ENCODE measurements at places on chromosomes 4 and X. TPM values are rescaled to one million over a fixed set of nuclear protein-coding genes. Genes with fewer than 3 reads are reported as not detected.

GRCh38 chr4:13516315-13516860, 27.9 kb downstream of the NKX3-2 start:
- DNase-seq: no peak

DNA sequence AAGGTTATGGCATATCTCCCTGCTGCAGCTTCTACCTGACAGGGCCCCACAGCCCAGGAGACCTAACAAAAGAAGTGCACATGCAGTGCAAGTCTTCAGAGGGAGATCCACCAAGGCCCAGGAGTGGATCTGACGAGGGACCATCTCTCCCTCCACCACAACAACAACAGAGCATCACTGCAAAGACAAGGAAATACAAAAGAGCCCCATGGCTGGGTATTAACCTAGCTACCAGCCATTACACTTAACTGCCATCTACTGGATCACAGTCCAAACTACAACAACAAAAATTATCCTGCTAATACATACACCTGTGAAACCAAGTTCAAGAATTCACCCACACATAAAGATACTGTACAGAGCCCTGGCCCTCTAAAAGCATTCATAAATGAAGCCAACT, 280.2 kb upstream of the SLC7A11 start:
- no peak for DNase-seq

- DNase-seq: no peak
Measured at GRCh38 chrX:142998447-142999198, 27.1 kb upstream of the SPANXN4 start.

DNA sequence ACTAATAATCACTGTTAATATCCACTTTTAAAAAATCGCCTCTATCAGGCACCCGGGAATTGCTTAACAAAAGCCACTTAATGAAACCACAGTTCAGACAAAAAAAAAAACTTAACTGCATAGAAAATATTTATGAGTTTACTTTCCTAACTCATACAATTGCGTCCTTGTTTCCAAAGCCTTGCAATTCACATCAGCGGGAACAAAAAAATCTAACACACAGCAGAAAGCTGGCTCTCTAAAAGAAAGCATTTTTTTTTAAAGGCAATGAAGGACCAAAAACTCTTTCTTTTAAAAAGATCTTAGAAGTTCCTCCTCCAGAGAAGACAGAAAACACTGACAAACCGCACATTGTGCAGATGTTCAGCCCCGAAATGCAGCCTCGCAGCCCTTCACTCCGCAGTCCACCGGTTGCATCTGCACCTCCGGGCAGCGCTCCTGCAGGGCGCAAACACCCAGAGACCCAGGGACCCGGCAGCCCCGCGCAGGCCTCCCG, 812 bp downstream of the FAT1 start:
- no peak for DNase-seq

The NUDT11 gene
- 0.44 TPM for total RNA-seq

Data from upper lobe of left lung (tissue), 6 donors.